NCI-H460 (cell line): ENCODE measurements at places on chromosomes 5 and 9. TPM values are rescaled to one million over a fixed set of nuclear protein-coding genes. Genes with fewer than 3 reads are reported as not detected.

GRCh38 chr9:89877051-89878002 lies 272.5 kb downstream of the GADD45G start:
- no peak for DNase-seq

DNA sequence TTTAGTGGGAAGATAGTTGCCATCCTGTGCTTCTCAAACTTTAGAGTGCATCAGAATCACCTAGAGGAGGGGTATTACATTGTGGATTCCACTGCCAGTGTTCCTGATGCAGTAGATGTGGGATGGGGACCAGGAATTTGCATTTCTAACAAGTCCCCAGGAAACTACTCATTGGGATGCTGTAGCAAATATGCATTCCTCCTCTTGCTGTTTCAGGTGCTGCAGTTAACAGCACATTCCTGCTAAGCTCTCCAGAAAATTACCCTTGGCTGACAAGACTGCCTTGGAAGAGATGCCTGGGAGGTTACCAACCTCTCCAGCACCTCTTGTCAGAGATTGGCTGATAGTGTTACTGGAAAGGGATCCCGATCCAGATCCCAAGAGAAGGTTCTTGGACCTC lies 270.5 kb downstream of the OSTF1 start:
- DNase-seq: no peak

DNAH5 gene
- 0.49 and 0.82 TPM in 2 replicates for total RNA-seq

HACD4 gene
- not detected in 2 replicates for total RNA-seq

DNA sequence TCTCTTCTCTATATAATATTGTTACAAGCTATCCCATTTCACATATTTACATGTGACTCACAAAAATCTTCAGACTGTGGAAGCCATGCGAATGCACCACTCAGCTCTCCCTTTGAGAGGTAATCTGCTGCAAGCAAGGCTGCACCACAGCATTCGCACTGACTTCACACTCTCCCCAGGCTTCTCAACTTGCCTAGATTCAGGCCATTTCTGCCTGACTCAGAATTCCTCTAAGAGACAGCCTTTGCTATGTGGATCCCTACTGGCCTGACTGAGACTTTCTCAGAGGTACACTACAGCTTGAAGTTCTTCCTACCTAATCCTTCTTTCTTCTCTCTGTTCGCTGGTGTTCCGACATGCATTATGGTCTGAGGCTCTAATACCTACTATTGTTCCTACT lies 21.1 kb upstream of the DMRTA1 start:
- DNase-seq: no peak

CACFD1 gene
- total RNA-seq: 2.7 and 4.1 TPM in 2 replicates
